Neuronal stem cell (in vitro differentiated cells): ENCODE measurements at places on chromosomes 2 and 18.

- DNase-seq = no peak
Observed at GRCh38 chr2:40240070-40240469, 211.8 kb downstream of the SLC8A1 start.

DNA sequence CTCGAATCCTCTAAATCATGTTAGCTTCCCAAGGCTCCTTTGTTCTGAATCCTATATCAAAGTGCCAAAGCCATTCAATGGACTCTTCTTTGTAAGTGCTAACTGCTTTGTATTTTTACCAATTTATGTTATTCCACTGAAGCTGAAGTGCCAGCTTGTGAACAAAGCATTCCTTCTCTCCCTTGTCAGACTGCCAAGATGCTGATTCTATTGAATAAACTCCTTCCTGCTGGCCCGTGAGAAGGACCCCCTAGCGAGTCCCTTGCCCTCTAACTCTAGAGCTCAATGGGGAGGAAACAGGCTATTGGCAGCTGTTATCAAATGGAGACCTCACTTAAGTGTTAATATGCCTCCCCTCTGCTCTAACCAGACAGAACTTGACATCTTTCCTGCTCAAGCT is 1097.9 kb upstream of the CNTNAP5 start:
- peak; percentile 74 for DNase-seq

- DNase-seq = no peak
Observed at GRCh38 chr18:62280786-62281185, 44.3 kb upstream of the TNFRSF11A start.

- DNase-seq = peak; percentile 51
Observed at GRCh38 chr2:231563378-231563961, 29.2 kb upstream of the TEX44 start.

DNA sequence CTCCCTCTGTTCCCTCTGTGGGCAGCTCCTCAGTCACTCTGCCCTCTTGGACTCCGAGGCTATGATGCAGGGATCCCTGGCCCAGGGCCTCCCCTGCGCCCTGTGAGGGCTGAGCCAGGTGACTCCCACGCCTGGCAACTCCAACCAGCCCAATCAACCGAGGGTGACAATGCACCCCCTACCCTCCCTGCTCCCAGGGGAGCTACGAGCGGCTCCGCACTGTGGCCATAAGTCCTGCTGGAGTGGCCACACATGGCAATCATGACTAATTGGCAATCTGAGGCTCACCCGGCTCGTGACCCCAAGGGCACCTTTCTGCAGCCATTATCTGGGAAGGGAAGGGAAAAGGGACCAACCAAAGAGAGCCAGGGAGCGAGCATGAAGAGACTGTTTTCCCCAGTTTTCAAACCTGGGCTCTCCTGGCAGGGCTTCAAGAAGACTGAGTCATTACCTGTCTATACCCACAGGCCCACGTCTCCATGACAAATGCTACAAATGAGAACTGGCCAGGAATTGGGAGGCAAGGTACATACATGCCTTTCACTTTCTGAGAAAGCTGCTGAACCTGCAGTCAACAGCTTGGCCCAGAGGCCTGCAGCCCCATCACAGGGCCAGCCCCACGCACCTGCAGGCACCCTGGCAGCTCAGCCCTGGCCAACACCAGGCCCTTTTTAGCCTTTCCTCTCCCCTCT is 45.1 kb downstream of the RPL31 start:
- DNase-seq = no peak

DNA sequence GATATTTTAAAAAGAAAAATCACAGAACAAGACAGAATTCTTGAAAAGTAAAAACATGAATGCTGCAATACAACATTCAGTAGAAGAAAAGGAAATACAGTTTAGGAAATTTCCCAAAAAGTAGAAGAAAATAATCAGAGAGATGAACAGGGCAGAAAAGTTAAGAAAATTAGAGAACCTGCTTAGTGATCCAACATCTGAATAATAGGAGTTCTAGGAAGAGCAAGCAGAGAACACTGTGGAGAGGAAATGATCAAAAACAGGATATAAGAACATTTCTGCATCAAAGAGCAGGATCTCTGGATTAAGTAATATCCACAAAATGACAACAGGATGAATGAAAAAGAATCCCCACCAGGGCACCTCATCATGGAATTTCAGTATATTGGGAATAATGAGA is 8.8 kb upstream of the FHOD3 start:
- no peak for DNase-seq

GRCh38 chr2:40352703-40353099 is 99.2 kb downstream of the SLC8A1 start:
- no peak for DNase-seq

DNA sequence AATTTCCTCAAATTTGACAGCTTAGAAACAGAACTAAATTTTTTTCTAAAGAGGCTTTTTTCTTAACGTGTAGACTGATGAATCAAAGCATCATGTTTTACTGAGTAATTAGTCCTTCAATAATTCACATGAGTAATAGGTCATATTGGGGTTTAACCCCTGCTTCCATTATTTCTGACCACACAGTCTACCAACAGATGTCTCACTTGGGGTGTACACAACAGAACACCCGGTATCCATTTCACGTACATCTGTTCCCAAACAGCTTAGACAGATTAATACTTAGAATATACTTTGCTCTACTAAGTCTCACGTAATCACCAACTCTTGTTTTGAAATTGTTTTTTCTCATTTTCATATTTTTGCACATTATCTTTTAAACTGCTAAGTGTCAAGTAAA is 14.8 kb downstream of the CERKL start:
- DNase-seq = no peak

DNA sequence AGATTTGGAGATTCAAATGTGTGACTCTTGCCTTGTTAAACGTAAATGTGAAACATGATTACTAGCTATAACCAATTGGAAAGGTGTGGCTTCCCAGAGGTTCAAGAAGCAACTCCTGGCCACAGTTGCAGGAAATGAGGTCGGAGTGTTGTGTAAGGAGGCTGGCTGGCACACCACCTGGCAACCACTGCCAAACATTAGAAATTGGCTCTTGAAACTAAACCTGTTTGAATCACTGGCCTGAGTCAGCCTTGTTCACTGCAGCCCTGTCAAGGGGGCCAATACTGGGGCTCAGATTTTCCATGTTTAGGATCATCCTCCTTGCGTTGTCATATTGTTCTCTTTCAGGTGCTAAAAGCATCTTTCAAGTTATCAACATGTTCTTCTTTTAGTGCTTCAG is 206.3 kb downstream of the ARL6IP6 start:
- no peak for DNase-seq

GRCh38 chr2:24509425-24509824 is 18.4 kb downstream of the NCOA1 start:
- no peak for DNase-seq

- DNase-seq = no peak
Observed at GRCh38 chr2:236694146-236694888, 124.7 kb downstream of the ACKR3 start.

DNA sequence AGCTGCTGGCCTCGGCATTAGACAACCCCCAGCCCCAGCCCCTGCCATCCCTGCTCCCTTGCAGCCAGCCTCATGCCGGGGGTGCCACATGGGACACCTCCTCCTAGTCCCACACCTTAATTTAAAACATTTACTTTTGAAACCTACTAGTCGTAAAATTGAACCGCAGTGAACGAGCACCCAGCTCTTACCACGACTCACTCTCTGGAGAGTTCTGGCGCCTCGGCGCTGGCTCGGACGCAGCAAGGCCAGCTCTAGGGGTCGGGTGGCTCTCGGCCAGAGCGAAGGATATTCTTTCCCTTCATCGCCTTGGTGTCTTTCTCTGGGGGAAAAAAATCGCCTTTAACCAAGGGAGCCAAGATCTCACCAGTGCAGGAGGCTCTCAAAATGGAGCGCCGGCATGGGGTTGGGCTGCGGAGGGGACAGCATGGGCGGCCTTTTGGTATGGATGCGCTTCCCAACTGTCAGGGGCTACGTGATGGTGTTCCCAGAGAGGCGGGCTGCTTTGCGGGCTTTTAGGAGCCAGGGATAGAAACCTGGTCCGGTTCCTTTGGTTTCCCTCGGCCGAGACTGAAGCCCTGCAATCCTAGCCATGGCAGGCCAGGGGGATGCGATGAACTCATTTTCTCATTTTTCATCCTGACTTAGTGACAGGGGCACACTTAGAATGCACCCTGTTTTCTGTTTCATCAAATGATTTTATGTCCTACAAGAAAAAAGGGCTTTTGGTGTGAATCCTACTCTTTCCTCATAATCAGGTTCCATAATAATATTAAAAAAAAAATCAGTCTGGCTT is 2.0 kb downstream of the HPCAL1 start:
- DNase-seq = no peak

- DNase-seq = no peak
Observed at GRCh38 chr2:183759033-183759432, 634.8 kb downstream of the NUP35 start.

DNA sequence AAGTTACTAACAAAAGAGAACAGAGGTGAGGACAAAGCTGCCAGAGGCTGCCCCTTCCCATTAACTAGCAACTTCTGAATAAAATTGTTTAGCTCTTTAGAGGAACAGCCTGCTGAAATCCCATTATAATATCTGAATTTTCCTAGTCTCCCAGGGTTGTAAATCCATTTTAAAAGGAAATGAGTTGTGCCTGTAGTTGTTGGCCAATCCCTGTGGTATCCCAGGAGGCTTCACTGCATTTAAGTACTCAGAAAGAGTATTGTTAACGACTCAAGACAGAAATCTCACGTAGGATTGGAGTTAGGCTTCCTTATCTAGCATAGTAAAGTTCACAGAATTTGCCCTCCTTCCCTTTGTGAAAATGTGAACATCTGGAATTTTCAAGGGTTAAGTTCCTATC is 8.9 kb downstream of the LAPTM4A start:
- DNase-seq = no peak

DNA sequence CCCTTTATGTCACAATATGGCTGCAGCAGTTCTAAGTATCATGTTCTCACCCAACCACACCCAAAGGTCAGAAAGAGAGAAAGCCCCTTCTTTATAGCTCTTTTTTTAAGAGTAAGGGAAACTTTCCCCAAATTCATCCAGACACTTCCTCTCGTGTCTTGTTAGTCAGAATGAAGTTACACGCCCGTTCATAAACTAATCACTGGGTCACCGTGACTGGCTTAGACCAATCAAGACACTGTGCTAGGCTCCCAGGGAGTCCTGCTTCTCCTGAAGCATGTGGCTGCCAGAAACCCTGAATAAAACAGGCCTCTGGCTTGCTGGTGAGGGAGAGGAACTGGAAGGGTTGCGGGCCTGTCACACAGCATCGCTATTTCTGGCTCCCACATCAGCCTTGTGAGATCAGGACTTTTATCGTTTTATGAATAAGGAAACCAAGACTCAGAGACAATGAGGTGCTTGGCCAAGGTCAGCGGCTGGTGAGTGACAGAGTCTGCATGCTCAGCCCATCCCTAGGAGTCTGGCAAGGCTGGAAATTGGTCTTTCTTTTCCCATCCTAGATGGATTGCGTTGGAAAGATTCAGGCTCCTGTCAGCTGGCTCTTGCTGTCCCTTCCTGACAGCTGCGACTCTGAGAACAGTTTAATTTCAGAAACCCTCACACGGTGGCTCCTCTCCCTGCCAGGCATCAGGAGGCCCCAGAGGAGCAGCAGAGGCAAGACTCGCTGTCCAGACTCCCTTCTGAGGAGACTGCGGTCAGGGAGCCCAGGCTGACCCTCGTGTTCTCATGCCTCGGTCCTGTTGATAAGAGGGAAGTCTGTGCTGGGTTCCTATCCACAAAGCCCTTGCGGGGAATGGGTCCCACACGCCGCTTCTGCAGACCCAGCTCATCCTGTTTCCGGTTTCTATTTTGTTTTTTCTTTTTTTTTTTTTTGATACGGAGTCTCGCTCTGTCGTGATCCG is 104.5 kb upstream of the TAF1B start:
- no peak for DNase-seq

- no peak for DNase-seq
Observed at GRCh38 chr2:74418312-74418711, 3.1 kb downstream of the C2orf81 start.
